ENCODE measurements at places on chromosomes 11 and 22.

DNA sequence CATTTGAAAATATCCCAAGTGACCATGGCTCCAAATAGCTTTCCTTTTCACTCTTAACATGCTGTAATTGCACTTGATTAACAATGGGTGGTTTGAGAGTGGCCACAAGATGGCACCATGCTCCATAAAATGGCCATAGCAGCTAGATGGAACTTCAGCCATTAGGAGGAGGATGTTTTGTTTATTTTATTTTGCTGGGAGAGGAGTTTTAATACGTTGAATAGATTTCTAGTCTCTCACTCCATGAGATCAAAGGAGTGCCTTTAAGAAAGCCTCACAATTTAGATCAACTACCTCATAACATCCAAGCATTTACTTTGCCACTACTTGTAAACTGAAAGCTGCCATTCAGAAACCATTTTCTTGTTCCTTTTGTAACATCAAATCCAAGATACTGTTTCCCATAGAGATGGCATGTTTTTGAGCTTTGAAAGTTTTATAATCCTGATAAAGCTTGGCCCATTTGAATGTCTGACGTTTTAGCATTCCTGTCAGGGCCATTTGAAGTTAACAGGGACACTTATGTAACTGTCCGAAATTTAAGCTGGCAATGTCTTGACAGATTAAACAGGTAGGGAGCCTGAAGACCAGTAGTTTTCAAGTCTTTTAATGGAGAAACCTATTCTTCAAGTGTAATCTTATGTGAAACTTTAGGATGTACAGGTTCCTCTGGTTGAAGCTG, 4.7 kb downstream of the FEN1 start:
- peak; percentile 83 for DNase-seq

DNA sequence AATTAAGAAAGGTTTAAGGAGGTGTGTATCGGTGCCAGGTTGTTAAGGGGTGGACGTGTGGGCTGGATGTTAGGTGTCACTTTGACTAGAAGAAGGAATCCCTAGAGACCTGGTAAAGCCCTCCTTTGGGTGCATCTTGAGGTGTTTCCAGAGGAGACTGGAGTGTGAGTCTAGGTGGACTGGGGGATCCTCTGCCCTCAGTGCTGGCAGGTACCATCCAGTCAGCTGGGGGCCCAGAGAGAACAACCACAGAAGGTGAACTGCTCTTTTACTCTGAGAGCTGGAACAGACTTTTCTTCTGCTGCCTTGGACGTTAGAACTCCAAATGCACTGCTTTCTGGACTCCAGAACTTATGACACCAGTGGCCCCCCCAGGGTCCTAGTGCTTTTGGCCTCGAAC, 44.0 kb downstream of the SPATA19 start:
- no peak for DNase-seq

DNA sequence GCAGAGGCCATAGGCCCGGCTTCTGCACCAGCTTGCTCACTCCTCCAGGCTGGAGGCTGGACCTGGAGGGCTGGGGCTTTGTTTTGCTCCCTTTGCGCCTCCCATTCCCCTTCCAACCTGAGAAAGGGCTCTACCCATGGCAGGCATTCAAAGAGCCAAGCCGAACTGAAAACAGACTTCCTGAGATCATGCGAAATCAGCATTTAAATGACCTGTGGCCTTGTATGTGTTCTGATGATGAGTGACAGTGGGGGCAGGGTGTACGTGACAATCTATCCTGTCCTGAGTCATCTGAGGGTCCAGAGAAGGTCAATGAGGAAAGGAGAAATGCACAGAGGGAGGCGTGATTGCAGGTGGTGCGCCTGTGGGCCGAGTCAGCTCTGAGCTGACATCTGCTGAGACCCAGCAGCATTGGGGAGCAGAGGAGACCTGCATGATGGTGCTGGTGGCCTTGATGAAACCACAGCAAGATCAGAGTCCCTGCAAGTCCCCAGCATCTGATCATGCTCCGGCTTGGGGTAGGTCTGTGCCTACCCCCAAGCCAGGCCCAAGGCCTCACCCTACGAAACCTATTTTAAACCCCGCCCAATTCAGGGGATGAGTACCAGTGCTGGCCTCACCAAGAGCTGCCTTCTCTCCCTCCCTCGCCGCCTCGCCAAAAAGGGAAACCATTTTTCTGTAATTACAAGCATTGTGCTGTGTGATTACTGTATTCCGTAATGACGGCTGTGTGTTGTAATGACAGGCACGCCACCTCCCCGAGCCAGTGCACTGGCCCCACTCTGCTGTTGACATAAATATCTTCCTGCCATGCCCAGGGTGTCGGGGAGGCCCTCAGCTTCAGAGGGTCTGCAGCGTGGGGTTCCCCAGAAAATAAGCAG, 95.2 kb upstream of the ANO1 start:
- DNase-seq: no peak

DNA sequence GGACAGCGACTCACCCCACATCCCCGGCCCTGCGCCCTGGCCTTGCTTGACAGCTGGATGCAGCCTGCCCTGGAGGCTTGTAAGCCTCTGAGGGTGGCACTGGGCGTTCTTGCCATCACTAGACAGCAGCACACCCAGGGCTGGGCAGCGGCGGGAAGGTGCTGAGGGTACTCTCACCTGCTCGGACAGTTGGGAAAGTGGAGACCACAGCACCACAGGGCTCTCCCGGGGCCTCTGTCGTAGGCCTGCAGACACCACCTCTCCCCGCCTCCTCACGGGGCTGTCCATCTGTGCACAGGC, 18.8 kb upstream of the BRSK2 start:
- DNase-seq: no peak

DNA sequence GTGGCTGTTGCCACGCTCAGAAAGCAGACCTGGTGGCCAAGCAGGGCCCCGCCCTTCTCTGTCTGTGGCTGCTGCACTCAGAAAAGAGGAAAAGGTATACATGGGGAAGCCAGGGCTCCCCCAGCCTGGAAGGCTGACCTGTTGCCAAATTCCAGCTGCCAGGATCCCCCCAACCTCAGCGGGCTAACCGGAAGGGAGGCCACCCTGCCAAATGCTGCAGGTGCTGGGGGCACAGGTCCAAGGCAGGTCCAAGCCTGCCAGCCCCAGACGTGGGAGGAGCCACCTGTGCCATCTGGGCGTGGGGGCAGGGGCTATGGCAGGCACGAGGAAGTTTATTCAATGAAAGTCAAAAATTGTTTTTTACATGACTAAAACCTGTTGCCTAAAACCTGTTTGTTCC, 2.6 kb downstream of the NPTXR start:
- DNase-seq: no peak

DNA sequence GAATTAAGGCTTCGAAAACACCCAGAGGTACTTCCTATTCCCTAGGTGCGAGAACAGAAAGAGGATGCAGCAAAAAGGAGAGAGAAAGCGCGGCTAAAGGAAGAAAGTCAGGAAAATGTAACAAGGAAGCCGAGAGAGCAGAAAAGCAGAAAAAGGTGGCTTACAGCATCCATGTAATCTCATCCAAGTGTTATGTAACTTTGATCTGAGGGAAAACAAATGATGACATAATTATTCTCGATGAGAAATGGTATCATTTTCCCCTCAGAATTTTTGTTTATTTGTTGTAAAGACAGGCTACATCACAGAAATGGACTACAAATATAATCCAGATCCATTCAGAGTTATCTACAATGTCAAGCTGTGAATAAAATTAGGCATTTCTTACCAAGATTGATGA, 69.1 kb upstream of the APOA1 start:
- DNase-seq: no peak

DNA sequence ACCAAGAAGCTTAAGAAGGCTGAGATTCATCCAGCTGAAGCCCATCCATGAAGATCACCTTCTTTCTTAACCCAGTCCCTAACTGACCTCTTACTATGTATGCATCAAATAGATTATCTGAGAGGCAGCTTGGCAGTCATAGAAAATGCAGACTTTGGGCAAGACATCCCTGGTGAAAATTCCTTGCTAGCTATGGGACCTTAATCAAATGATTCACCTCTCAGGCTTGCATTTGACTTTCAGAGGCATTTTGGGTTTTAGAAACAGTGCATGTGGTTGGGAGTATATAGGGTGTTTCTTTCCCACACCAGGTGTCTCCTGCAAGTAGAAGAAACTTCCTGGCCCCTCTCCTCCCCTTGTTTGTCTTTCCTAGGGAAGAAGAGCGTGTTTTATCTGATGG, 188.5 kb upstream of the ISX start:
- DNase-seq: no peak

GRCh38 chr11:73991471-73992006, 8.9 kb upstream of the UCP2 start:
- DNase-seq: peak; percentile 46

GRCh38 chr22:25027043-25027906, 74.8 kb downstream of the KIAA1671 start:
- DNase-seq: no peak

DNA sequence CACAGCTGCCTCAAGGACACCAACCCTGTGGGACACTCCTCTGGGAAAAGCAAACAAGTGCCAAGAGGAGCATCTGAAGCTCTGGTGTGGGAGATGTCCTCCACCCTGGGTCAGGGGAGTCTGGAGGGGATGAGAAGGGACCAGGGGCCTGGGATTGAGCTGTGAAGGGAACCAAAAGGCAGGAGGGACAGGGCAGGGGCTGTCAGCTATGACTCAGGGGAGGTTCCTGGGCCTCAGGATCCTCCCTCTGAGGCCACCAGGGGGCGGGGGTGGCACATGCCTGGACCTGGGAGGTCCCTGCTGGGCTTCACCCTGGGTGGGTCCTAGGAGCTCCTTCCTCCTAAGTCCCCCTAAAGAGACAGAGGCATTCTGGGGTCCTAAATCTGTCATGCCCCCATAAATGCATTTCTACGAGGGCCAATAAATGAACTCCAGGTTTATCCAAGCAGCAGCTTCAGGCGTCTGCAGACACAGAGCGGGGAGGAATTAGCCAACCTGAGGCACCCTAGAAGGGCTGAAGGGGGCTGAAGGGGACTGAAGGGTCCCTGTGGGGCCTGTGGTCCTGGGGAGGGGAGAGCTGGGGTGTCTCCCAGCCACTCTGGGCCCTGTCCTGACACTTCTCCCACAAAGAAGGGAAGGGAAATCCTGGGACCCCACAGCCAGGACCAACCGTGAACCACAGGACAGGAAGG, 31.9 kb upstream of the IGLL5 start:
- DNase-seq: peak; percentile 53

DNA sequence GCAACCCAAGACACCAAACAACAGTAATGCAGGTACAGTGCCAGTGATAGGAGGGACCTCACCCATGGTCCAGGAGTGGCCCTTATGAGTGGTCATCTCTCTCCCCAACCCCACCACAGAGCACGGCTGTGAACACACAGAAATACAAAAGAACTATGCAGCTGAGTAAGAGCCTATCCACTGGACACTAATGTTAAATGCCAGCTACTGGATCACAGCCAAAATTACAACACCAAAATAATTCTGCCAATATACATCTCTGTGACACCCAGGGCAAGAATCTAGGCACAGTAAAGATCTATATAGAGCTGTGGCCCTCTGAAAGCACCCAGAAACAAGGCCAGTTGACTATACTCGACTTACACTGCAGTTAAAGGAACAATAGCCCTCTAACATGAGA, 22.8 kb upstream of the GPR83 start:
- DNase-seq: no peak

DNA sequence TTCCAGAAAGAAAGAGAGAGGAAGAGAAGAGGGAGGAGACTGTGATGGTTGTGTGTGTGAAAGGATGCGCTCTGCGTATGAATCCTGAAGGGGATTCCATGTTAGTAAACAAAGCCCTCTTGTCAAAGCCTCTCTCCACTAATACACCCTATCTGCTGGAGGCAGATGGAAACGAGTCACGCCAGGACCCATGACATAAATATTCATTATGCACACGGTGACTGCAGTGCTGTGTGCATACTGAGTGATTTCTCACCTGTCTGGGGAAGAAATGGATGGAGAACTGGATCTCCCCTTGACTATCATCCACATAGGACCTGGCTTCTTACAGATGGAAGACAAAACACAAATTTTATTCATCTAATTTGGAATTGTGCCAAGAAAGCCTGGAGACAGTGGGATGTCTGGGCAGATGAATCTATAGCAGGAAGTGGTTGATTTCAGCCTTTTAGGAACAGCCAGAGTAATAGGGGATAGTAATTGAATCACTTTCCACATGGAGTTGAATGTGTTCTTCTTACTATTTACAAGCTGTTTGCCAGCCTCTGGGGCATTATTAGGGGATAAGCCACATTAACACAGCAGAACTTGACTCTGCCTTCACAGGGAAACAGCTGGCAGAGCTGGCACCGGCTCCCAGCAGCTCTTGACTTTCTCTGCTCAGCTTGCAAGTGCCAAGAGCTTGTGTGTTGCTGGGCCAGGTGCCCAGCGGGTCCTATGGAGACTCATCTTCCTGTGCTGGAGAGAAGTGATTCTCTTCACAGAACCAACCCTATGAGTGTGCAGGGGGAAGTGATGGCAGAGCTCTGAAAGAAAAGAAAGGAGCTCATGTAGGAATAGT, 9.0 kb downstream of the MTNR1B start:
- DNase-seq: no peak

GRCh38 chr11:28140689-28141455, 32.7 kb downstream of the METTL15 start:
- no peak for DNase-seq

GRCh38 chr11:126176853-126177470, 34.5 kb downstream of the RPUSD4 start:
- no peak for DNase-seq

- no peak for DNase-seq
Observed at GRCh38 chr22:30044881-30045493, 35.3 kb upstream of the HORMAD2 start.

DNA sequence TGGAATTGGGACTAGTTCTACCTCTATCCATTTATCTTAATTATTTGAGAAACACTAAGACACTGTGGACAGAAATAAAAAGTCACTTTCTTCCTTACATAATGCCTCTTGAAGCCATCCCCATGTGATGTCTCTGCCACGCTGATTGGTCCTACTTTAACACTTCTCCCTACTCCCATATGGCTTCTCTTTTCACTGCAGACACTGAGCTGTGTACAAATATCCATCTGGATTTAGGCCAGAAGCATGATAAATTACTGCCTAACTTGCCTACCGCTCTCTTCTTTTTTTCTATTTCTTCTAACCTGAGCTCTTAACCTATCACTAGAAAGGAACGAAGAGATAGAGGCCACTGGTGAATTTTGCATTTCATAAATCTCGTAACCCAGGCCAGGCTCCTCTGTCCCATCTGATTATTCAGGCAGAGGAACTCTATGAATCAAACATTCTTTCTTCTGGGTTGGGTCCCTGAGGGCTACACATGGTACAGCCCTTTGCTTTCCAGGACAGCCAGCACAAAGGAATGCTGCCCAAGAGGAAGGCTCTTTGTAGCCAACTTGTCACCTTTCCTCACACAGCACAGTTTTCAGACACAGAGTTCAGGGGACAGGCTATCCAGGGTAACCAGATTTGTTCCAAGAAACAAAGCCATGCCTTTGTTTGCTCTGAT, 878.5 kb upstream of the LRRC4C start:
- no peak for DNase-seq

- peak; percentile 13 for DNase-seq
Observed at GRCh38 chr11:61627850-61628661, 47.2 kb upstream of the SYT7 start.
